ENCODE measurements at places on chromosomes 11 and 22. TPM values are rescaled to one million over a fixed set of nuclear protein-coding genes. Genes with fewer than 3 reads are reported as not detected.

Gene JAML
- 87.9 TPM for total RNA-seq

Gene LMO1
- total RNA-seq, result not detected

Gene SCGB1A1
- total RNA-seq, result 5.4 TPM

Gene FREY1
- total RNA-seq, result 0.75 TPM

DNA sequence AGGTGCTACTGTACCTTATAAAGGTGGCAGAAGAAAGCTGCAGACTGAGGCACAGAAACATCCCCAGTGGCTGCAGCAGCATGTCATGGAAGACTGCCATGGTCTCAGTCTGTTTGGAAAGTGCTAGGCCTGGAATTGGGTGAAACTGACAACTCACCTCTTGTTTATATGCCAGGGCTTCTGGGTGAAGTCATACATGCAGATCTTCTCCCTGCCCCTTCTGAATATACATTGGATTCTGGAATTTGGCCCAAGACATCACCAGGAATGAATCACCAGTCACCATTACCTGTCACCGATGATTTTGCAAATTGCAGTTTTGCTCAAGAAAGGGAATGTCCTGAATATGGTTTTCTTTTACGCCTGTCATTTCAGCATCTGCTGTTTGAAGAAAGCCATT is at the start of gene PLET1:
Gene PLET1, minus strand, starts transcription at position 371 of the 400 bp plus-strand sequence. Its CDS starts 271 bp downstream, at position 100.
- H3K36me3 ChIP-seq, result no peaks in the 10 kb centered on the region
- no peak within 1 kb of the TSS for H3K4me3 ChIP-seq
- no peak within 1 kb of the TSS for H3K27ac ChIP-seq
- no peaks in the 10 kb centered on the region for H3K27me3 ChIP-seq
